Activated naive CD8-positive, alpha-beta T cell treated with anti-CD3 and anti-CD28 coated beads, Interleukin-2, amount 10 ng/mL, durations not matched to agents 7 days and 5 days (primary cell): ENCODE measurements at places on chromosomes 2 and 18. TPM values are rescaled to one million over a fixed set of nuclear protein-coding genes. Genes with fewer than 3 reads are reported as not detected.

DNA sequence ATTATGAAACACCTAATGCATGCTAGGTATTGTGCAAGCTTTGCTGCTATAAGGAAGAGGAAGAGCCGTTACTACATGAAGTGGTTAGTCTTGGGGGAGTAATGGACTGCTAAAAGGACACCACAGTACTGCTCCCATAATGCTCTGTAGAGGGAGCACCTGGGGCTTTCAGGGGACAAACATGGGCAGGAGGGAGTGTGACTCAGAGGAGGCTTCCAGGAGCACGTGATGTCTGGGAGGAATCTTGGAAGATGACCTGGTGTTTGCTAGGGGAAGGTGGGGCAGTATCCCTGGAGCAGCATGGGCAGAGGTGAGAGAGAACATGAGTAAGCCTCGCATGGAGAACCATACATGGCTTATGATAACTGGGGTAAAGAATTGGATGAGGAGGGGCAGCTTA is 18.8 kb downstream of the MAPK4 start:
- no peak overlapping the region for H3K27ac ChIP-seq
- no peak overlapping the region for H3K4me3 ChIP-seq
- no peak for DNase-seq
- H3K4me1 ChIP-seq, result no peaks in the 10 kb centered on the region
- peaks cover 12% of the 10 kb centered on the region for H3K27me3 ChIP-seq

DNA sequence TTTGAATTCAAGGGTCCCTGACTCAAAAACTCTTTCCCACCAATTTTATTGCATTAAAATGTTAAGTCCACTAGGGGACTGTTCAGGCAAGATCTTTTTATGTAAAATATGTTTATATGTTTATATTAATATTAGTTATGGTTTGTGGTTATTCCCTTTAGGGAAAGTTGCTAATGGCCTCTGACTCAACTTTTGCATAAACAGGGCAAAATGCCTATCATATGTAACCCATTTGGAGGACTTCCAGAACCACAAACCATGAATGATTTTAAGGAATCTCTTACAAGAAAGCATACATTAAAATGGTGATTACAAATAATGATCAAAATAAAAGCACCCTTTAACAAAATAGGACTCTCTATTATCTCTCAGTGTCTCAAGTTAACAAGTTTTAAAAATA is 1484.5 kb upstream of the ZEB2 start:
- DNase-seq, result no peak
- H3K4me3 ChIP-seq, result no peak overlapping the region
- no peaks in the 10 kb centered on the region for H3K36me3 ChIP-seq
- H3K4me1 ChIP-seq, result no peaks in the 10 kb centered on the region
- no peaks in the 10 kb centered on the region for H3K27me3 ChIP-seq

GRCh38 chr18:46071653-46072375 is at the start of gene PSTPIP2:
Gene PSTPIP2 (minus strand): TSS chr18:46072260. CDS start chr18:46072188, 72 bp downstream.
- H3K27me3 ChIP-seq, result no peaks in the 10 kb centered on the region
- peaks cover 29% of the 10 kb centered on the region for H3K4me1 ChIP-seq
- DNase-seq, result peak; percentile 76
- H3K4me3 ChIP-seq, result peak within 1 kb of the TSS; percentile 83

ALPP gene
- not detected for total RNA-seq

GRCh38 chr2:205701509-205701908 is 19.2 kb downstream of the NRP2 start:
- H3K27ac ChIP-seq, result no peak overlapping the region
- H3K4me3 ChIP-seq, result no peak overlapping the region
- no peak for DNase-seq
- H3K27me3 ChIP-seq, result no peaks in the 10 kb centered on the region
- H3K36me3 ChIP-seq, result no peaks in the 10 kb centered on the region

GKN1 gene
- total RNA-seq, result not detected

- H3K27me3 ChIP-seq, result peaks cover 40% of the 10 kb centered on the region
- no peak overlapping the region for H3K4me3 ChIP-seq
- no peak overlapping the region for H3K27ac ChIP-seq
- H3K36me3 ChIP-seq, result peaks cover 2% of the 10 kb centered on the region
These were observed 3.8 kb upstream of the ROCK2 start for GRCh38 chr2:11348209-11348749.

DNA sequence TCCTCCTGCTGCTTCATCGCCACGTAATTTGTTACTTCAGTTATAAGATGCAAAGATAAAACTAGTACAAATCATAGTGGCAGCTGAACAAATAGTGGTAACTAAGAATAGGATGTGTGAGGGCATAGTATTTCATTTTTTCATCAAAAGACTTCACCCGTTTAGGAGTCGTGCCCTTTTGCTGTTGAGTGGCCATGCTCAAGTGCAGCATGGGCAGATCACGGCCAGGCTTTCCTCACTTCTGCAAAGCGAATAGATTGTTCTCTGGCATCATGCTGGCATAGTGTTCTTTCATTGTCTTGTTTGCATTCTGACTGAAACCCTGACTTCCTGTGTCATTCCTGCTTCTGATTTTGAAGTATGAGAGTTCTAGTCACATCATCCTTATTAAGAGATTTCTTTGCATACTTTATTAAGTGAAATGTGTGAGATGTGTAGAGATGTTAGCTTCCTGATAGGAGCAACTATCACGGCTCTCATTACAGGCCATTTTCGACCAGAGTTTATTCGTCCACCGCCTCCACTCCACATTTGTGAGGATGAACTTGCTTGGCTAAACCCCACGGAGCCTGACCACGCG is 11.8 kb downstream of the CNOT11 start:
- H3K4me3 ChIP-seq, result no peak overlapping the region
- H3K27ac ChIP-seq, result peak overlapping the region; percentile 13
- peaks cover 31% of the 10 kb centered on the region for H3K4me1 ChIP-seq
- DNase-seq, result no peak
- no peaks in the 10 kb centered on the region for H3K27me3 ChIP-seq

- DNase-seq, result no peak
- H3K27me3 ChIP-seq, result peaks cover 16% of the 10 kb centered on the region
- no peak overlapping the region for H3K27ac ChIP-seq
- no peak overlapping the region for H3K4me3 ChIP-seq
These were observed 20.1 kb downstream of the CAPN13 start for GRCh38 chr2:30786923-30787685.
